Activated CD8-positive, alpha-beta T cell treated with anti-CD3 and anti-CD28 coated beads for 36 hours (primary cell): ENCODE measurements at places on chromosomes 3 and 15.
A peak's percentile ranks its signal among the peaks of the same experiment; 100 is the strongest.

DNA sequence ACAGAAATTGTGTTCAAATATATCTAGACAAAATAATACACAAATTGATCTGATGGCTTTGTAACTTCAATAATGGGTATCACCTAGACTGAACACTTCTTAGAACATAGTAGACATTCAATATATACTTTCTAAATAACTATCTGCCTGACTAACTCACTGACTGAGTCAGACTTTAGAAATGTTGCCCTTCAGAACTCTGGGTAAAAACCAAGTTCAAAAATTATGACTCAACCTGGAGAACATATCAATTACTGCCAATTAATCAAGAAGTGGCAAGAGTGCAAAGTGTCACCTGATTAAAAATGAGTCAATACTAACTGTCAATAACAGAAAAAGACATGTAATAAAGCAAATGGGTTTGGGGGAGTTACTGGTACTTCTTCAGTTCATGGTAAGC, 144.6 kb upstream of the TMCO5A start:
- no peak for DNase-seq

- peak; percentile 85 for DNase-seq
Observed at GRCh38 chr15:94584833-94585244, 353.5 kb downstream of the MCTP2 start.

- no peak for DNase-seq
Observed at GRCh38 chr15:32994810-32995424, 199.6 kb downstream of the FMN1 start.

DNA sequence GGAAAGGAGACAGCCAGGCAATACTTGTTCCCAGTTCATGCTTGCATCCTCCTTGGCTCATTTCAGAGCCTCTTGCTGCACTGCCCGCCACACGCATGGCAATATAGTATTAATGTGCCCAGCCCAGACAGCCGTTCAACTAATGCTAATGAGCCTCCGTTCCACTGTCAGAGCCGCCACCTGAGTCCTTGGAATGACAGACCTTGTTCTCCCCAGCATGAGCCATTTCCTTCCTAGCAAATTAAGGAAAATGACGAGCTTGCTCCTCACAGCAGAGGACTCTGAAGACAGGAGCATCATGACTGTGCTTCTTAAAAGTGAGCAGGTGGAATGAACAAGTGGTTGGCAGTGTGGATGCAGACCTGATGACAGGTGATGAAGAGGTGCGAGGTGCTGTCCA, 10.8 kb upstream of the LRRC15 start:
- no peak for DNase-seq

DNA sequence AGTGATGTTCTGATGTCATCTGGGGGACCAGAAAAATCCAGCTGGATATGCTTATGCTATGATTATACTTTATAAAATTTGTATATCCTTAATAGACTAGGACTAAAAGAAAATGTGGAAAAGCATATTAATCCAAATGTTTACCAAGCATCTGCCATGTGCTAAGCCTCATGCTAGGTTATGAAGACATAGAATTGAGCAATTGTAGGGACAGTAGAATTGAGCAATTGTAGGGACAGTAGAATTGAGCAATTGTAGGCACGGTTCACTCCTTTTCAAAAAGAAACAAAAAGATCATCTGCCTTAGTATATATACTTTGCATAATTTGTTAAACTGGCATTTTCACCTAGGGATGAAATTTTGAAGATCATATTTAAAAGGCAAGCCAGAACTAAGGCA, 18.3 kb downstream of the ABHD5 start:
- no peak for DNase-seq

DNA sequence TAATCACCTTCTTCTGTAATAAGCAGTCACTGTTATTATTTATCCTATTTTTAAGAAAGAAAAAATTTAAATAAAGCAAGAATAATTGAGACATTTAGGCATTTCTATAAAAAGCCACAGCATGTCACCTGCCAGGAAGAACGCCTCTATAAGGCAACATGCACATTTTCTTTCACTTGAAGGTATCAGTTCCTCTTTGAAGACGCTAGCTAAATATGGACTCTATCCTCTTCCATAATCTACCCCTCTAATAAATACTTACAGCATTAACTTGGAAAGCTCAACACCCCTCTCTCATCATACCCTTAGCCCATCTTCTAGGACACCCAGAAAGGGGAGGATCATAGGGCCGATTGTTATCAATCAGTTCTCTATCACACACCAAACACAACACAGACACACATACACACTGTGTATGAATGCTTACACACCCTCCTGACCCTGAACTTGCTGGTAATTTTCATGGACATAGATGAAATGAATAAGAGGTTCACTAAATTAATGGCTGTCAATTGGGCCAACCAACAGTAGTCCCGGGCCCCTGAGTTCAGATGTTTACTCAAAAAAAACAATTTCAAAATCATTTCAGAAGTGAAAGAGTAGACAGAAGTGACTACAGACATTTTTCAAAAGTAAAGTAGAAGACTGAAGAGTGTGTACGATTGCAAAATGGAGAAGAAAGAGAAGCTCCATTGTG, 102.5 kb downstream of the ZMAT3 start:
- no peak for DNase-seq

DNA sequence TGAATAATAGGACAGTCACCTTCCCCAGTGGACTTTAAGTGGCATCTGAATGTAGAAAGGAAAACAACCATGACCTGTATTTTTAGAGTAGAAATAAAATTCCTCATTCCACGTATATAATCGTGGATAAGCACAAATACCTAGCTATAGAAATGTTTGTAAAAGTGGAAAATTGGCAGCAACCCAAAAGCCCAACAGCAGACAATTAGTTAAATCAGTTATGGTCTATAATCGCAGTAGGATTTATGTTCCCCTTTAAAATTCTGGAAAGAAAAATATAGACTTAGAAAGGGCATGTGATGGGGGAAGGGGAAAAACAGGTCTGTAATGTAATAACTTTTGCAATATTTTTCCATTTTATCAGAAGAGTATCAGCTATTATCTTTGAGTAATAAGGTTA, 241.9 kb upstream of the ST8SIA2 start:
- no peak for DNase-seq

DNA sequence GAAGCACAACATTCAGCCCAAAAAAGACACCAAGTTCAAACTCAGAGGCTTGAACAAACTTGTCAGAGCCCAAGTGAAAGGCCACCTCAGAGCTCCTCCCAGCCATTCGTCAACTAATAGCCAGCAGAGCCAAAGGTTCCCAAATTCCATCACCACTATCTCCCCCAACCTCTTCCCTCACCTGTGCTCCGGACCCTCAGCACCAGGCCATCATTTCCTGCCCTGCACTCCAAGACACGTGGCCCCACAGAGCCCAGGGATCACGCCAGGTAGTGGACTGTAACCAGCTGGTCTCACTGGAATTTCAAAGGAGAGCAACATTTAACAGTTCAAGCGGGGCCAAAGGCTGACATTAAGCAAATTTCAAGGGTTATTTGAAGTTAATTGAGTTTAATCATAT, 245.2 kb upstream of the IGF1R start:
- no peak for DNase-seq

- DNase-seq = no peak
Observed at GRCh38 chr15:64875641-64876223, 34.0 kb downstream of the PLEKHO2 start.

- no peak for DNase-seq
Observed at GRCh38 chr3:117150628-117151027, 441.0 kb downstream of the TUSC7 start.

GRCh38 chr3:105845488-105845887, 23.3 kb downstream of the CBLB start:
- DNase-seq = no peak

- DNase-seq = no peak
Observed at GRCh38 chr3:130755666-130756065, 9.0 kb upstream of the PIK3R4 start.

- DNase-seq = peak; percentile 78
Observed at GRCh38 chr15:100170291-100171210, 171.2 kb downstream of the ADAMTS17 start.

- DNase-seq = no peak
Observed at GRCh38 chr3:74465715-74466410, 148.6 kb downstream of the CNTN3 start.

DNA sequence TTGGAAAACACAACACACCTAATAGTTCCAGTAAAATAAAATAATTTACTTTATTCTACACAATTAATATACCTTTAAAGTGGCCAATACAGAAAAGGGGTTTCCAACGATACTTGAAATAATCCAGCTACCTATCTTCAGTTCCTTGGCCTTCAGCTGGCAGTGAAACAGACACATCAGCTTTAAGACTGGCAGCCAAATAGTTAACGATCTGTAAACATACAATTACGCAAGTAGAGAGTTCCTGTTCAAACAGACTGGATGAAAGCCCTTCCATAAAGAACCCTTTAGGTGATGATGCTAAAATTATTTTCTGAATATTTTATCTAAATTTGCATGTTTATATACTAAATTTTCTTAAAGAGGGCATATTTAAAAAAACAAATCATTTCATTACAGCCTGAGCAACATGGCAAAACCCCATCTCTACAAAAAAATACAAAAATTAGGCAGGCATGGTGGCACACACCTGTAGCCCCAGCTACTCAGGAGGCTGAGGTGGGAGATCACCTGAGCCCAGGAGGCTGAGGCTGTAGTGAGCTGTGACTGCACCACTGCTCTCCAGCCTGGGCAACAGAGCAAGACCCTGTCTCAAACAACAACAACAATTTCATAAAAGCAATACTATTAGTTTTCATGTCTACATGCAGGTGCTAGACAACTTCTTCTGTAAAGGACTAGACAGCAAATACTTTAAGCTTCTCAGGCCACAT, 12.9 kb downstream of the DYNC1LI1 start:
- no peak for DNase-seq

DNA sequence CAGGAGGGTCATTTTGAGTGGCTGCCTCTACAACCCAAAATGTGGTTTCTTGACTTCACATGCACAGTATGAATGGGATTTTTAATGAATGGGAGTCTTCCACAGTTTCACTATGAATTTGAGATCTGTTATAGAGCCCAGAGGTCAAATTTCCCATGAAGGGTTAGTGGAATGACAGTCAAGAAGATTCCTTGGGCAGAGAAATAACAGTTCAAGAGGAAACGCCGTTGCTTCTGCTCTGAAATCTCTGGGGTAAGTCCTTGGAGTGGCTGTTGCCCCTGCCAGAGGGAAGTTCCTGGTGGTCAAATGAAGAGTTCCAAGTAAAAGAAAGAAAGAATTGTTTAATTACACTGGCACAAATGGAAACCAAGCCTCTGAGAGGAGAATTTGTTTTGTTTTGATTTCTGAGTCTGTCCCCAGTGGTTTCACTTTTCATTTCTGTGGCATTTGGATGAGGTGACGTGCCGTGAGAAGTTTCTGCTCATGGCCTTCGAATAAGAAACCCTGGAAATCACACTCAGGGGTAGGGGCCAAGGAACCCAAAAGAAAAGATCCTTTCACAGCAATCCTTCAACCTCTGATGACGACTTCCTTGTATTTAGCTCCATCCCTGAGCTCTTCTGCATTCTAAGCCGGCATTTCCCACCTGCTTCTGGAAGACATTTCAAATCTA, 77.5 kb upstream of the IL12A start:
- peak; percentile 32 for DNase-seq

DNA sequence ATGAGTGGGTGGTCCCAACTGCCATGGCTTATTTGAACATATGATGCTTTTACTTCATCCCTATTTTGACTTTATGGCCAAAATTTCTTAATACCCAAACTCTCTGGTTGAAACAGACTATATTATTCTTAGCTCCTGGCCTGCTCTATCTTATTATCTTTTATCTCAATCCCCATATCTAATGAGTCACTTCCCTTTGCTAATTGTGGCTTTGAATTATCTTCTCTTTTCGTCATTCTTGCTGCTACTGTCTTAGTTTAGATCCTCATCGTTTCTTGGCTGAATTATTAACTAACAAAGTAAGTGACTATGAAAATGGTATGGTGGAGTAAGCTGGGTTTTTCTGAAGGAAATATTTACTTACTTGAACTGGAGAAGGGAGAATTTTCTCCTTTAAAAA, 28.2 kb upstream of the DNAJC19 start:
- DNase-seq = no peak

- DNase-seq = no peak
Observed at GRCh38 chr15:23561914-23562313, 3.6 kb upstream of the MKRN3 start.

DNA sequence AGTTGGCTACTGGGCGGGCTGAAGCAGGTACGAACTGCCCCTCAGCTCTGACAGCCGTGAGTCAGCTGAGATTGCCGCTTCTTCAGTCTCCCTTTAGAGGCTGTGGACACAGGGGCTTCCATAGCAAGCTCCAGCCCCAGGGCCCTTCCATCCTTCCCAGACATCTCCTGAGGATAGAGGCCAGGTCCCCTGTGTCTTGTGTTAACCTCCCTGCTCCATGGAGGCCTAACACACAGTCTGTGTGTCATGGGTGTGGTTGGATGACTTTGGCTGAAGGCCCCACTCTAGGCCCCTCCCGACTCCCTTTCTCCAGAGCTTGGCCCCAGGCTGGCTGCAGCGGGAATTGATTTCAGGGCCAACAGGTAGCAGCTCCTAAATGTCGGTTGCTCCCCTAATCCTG, 116.1 kb upstream of the TLE3 start:
- DNase-seq = no peak

DNA sequence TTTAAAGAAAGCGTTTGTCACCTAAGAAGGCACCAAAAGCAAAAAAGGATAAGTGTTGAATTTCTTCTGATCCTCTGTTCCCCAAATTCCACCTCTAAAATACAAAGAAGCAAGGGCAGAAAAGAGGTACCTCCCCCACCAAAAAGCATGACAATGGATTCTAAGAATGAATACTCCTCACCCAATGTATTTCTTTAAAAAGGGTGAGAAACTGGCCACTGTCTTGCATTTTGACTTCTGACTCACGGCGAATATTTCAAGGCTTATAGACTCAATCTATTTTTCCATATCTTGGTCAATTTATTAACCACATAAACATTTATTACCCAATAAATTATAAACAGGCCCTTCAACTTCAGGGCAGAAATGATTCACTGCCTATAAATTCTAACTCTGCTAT, 131.1 kb downstream of the NR1I2 start:
- no peak for DNase-seq

DNA sequence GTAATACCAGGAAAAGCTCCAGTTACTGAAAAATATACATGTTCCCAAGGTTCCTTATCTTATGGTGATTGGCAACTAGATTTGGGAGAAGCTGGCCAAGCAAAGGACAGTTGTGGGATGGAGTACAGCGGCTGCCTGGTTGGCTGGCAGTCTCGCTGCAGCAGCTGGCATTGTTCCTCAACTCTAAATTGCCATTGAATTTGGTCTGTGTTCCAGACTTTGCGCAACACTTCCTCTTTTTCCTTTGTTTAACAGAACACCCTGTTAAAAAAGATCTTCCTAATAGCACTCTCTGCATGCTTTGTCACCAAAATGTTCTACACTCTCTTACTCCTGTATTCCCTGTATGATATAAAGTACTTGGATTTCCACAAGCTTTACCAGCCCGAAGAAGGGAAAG, 420.6 kb upstream of the RBMS3 start:
- no peak for DNase-seq

DNA sequence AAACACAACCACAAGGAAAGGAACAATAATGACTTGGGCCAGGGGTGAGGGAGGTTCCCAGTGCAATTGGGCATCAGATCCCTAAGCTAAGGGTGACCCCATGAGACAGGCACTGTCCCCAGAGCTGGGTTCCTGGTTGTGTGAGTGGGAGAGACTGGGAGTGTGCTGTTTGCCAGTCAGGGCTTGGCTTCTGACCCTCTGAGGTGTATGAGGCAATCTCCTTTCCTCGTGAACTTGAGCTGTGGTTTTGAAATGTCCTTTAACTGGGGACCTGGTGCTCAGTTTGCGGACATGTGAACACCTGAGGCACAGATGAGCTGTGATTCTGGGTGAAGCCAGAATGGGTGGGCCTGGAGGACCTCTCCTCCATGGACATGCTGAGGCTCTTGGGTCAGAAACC, 58.5 kb upstream of the PLXNA1 start:
- no peak for DNase-seq

- no peak for DNase-seq
Observed at GRCh38 chr3:62686503-62687294, 188.5 kb downstream of the CADPS start.
